ENCODE measurements at places on chromosomes 7 and 10.

GRCh38 chr10:15227611-15228372 lies 59.3 kb upstream of the NMT2 start:
- DNase-seq: no peak

DNA sequence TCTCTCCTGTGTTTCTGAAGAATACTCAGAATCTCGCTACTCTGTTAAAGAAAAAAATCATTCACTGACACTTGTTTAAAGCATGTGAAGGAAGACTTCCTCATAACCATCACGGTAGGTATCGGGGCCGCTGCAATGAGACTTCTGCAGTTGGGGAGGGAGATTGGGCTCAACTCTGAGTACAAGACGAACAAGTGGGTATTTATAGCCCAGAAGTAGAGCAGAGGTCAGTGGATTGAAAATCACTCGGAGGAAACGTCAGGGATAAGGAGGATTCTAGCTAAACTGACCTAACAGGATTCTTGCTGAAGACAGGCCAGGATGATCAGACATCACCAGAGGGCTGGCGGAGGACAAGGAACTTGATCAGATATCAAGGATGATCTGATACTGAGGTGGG lies 33.3 kb downstream of the ITPRIP start:
- no peak for DNase-seq

- DNase-seq: no peak
Observed at GRCh38 chr10:13945390-13946208, 358.8 kb downstream of the PRPF18 start.

DNA sequence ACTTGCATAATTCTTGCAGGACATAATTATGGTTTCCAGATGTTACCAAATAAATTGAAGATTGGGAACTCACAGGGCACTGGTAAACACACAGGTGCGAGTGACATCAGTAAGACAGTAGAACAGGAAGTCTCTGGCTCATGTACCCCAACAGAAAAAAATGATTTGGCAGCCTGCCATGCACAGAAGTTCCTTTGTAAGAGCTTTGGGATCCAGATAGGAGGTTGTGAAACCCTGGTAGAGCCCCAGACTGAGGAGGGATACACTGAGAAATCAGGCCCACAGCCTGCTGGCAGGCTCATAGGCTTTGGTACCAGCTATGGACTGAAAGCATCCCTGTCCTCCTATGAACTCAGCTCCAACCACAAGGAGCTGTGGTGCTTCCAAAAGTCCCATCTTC lies 118.0 kb downstream of the COBL start:
- DNase-seq: no peak

- no peak for DNase-seq
Observed at GRCh38 chr7:84218681-84219080, 24.1 kb upstream of the SEMA3A start.

GRCh38 chr7:134686786-134687185 lies 40.1 kb downstream of the BPGM start:
- DNase-seq: no peak

- DNase-seq: no peak
Observed at GRCh38 chr7:34759477-34760125, 101.6 kb downstream of the NPSR1 start.

- DNase-seq: peak; percentile 87
Observed at GRCh38 chr7:104943502-104944343, 70.3 kb upstream of the KMT2E start.

- DNase-seq: peak; percentile 73
Observed at GRCh38 chr7:101058355-101058754, 26.9 kb upstream of the TRIM56 start.

DNA sequence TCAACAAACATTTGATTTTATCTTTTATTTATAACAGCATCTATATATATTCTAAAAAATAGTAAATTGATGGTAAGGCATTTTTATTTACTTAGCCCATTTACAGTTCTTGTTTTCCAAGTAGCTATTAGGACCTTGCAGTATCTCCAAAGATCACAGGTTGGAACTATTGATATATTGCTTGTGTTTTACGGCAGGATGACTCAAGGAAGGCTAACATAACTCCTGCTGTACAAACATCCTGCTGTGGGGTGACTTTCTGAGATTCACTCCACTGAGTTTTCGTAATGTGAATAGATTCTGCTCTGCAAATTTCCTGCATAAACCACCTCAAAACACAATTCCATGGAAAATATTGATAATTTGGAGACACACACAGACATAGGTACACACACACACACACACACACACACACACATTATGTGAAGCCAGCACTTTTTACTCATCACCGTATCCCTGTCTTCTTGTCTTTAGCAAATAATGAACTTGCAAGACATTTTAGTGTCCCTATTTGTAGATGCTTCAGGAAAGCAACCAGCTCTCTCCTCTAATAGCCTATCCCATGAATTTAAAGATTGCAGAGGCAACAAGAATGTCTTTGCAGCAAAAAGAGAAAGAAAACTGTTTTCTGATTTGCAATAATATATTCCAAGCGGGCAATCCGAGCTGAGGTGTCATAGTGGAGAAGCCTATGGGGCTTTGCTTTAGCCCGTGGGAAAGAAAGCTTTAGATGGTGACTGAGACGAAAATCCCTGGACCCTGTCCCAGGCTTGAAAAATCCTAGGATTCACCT lies 722 bp downstream of the AGR2 start:
- DNase-seq: no peak

- no peak for DNase-seq
Observed at GRCh38 chr7:129257168-129257567, 32.3 kb downstream of the AHCYL2 start.

DNA sequence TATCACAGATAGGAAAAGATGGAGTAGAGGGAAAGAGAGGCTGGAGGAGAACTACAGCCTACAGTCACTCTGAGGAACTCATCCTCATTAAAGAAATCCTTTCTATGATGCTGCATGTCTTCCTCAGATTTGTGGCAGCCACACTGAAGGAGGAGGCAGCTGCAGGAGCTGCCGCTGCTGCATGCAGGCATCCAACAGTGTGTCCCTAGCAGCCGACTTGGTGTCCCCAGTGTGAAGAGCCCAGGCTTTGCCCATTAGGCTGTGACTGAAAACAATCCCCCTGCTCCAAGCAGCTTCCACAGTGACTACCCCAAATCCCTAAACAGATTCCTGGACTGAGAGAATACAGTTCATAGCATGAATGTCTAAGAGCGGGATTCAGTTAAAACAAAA lies 23.1 kb downstream of the SKIDA1 start:
- no peak for DNase-seq

DNA sequence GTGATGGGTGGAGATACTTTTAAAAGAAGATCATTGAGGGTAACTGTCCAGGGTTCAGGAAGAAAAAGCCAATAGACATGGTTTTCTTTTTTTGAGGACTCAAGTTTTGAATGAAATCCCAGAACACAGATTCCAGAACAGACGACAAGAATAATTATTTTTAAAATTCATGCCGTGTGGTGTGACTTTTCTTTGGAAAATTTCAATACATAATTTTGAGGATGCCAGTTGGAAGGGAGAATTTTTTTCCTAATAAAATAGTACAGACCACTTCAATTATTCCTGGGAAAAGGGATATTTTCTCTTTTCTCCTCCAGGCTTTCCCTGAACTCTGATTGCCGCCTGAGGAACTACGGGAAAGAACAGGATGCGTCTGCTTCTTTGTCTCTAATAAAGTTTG lies 951.4 kb downstream of the KCNMA1 start:
- DNase-seq: no peak

DNA sequence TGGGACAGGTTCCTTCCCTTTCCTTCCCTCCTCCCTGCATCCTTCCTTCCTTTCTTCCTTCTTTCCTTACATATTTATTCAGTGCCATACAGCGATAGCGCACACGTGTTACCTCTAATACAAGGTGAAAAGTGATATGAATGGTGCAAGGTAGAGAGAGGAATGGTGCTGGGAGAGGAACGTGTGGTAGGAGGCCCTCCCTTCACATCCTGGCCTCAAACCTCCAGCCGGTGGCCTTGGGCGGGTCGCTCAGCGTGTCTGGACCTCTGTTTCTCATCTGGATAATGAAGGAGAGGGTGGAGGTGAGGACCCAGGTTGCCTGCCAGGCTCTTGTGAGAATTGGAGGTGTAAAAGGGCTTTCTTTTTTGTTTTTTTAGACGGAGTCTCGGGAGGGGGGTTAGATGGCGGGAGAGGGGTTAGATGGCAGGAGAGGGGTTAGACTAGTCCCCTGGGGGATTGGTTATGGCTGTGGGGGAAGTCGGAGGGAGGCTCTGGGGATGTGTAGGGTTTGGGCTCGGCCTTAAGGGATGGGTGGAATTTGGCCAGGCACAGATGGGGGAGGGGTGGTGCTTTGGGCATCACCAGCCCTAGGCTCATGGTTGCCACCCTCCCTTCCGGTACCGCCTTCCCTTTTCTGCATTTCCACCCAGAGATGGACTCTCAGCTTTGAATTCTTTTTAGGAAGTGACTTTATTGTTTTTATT lies 14.9 kb downstream of the CHST3 start:
- DNase-seq: no peak

- peak; percentile 14 for DNase-seq
Observed at GRCh38 chr10:71536332-71536731, 139.6 kb downstream of the CDH23 start.

DNA sequence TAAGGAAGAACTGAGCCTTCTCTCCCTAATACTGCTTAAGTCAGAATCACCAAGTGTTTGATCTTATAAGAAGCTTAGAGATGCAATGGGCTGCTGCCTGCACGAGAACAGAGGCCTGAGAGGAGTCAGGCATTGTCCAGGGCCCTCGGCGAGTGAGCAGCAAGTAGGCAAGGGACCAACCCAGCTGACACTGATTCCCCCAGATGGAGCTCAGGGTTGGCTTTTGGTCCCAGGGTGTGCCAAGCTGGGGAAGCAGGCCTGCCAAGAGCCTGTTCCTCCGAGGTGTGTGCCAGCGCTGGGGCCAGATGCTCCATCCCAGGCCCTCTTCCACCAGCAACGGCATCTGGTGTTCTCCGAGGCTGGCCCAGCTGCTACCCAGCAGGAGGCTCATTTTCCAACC lies 222.0 kb upstream of the ZMIZ1 start:
- no peak for DNase-seq

Measured in activated CD4-positive, alpha-beta T cell treated with anti-CD3 and anti-CD28 coated beads for 36 hours (primary cell).